Activated T-helper 1 cell treated with Interleukin-2 at 50 U/mL for 16 hours (primary cell): ENCODE measurements at places on chromosomes 7 and 10.

DNA sequence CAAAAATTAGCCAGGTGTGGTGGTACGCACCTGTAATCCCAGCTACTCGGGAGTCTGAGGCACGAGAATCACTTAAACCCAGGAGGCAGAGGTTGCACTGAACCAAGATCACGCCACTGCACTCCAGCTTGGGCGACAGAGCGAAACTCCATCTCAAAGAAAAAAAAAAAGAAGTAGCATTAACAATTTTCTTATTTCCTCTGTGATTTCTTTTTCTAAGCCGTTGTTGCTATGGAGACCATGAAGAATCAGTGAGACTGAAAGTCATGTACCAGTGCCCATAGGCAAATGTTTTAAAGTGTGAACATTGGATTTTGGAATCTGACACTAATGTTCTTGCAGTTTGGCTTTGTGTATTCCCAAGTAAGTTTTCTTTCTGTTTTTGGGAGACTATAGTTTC lies 18.4 kb upstream of the MAP3K8 start:
- no peak for DNase-seq

GRCh38 chr7:98276241-98276761 lies 5.2 kb upstream of the BRI3 start:
- DNase-seq: no peak

DNA sequence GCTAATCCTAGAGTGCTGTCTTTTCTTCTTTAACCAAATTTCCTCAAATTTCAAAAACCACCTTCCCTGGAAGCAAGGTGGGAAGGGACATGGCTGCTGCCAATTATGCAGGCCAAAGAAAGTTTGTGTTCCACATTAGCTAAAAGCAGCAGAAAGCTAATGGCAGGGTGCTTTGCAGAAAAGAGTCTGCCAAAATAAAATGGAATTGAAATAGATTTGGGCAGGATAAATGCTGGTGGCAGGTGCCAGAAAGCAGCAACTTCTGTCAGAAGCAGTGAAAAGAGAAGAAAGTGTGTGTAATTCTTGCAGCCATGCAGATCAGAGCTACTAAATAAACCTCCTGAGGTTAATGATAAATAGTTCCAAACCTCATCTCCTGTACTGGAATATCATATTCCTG lies 275.5 kb downstream of the ABCA13 start:
- no peak for DNase-seq

DNA sequence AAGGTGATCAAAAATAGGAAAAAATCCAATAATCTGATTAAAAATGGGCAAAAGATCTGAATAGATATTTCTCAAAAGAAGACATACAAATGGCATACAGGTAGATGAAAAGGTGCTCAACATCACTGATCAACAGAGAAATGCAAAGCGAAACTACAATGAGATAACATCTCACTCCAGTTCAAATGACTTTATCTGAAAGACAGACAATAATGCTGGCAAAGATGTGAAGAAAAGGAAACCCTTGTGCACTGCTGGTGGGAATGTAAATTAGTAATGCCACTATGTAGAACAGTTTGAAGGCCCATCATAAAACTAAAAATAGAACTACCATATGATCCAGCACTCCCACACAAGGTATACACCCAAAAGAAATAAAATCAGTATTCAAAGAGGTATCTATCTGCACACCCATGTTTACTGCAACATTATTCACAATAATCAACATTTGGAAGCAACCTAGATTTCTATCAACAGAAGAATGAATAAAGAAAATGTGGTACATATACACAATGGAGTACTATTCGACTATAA lies 85.0 kb downstream of the LRRN3 start:
- no peak for DNase-seq

DNA sequence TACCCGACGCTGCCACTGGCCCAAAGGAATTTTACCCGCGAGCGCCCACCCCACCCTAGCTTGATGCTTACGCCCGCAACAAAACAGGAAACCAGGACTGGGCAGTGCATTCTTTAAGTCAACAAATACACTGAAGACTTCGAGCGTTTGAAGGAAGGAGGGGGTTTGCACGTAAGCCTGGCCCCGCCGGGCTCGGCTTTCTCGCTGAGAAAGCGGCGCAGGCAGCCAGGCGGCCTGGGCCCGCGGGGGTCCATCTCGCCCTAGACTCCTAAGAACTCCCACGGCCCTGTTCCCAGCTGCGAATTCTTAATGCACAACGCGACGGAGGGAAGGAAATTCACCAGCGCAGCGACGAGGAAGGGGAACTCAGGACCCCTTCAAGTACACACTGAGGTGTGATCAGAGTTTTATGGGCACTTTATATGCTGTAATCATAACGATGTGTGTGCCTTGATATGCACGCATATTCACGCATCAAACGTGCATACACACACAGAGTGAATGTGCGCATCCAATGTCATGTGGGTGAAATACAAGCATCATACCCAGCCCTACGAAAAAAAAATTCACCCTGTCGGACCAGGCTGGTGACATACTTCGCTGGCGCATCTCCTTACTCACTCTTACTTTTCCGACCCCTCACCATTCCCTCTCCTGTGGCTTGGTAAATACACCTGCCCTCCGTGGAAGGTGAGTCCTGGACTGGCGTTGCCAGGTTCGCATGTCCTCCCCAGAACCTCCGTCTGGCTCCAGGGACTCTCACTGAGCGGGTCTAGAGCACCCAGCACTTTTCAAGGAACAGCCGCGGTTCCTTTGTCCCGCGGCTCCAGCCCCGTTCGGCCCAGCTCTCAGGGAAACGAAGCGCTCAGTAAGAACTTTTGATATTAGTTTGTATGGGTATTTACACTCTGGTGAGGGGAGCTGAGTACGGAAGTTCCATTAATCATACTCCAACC lies 5.7 kb upstream of the HOXA13 start:
- DNase-seq: no peak

DNA sequence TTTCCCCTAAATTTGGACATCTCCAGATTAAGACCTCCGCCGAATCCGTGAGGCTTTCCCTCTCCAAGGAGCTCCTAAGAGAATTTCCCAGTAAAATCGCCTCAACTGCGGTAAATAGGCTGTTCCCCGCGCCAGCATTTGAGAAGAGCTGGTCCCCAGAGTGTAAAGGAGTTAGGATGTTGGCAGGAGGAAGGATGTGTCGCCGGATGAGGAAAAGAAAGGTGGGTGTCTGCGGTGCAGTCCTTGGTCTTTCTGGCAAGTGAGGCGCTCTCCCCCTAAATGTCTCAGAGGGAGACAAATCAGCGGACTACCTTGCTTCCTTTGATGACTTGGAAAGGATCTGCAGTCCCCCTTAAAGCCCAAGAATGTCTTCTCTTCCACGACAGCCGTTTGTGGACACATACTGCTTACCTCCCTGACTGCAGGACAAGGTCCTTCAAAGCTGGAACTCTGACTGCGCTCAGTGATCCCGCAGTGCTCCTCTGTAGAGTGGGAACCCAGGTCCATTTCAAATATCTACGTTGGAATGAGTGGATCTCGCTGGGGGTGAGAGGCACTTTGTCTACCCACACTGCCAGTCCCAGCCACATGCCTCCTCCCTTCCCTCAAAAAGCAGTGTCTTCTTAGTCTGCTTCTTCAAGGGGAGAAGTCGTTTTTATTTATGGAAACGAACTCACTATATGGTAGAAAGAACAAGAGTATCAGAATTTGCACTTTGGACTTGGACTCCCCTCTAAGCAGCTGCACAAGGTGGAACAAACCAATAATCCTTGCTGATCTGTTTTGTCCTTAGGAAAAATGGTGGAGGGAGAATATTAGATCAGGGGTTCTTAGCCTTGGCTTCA lies 1.1 kb upstream of the DLG5 start:
- no peak for DNase-seq

DNA sequence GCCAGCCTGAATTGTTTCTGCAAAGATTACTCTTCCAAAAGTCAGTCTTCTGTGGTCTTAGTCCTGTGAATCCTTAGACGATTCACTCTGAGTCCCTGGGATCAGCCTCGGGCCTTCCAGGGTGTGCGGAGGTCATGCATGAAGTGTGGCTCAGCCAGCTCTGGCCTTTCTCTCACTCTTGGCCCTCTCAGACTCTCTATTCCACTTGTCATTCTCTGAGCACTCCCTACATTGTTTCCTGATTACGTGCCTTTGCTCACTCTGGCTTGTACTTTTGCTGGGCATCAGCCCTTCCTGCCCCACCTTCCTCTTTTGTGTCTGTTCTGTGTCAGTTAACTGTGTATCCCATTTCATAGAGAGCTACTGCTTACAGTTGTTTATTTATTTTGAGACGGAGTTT lies 36.0 kb downstream of the CCNY start:
- no peak for DNase-seq

GRCh38 chr7:23332910-23333612 lies 33.9 kb downstream of the MALSU1 start:
- DNase-seq: no peak

GRCh38 chr7:74051193-74051592 lies 23.2 kb downstream of the ELN start:
- no peak for DNase-seq

- DNase-seq: no peak
These were observed 31.0 kb downstream of the NUP42 start for GRCh38 chr7:23212841-23213240.

GRCh38 chr7:30765408-30765807 lies 5.8 kb upstream of the MINDY4 start:
- DNase-seq: no peak

DNA sequence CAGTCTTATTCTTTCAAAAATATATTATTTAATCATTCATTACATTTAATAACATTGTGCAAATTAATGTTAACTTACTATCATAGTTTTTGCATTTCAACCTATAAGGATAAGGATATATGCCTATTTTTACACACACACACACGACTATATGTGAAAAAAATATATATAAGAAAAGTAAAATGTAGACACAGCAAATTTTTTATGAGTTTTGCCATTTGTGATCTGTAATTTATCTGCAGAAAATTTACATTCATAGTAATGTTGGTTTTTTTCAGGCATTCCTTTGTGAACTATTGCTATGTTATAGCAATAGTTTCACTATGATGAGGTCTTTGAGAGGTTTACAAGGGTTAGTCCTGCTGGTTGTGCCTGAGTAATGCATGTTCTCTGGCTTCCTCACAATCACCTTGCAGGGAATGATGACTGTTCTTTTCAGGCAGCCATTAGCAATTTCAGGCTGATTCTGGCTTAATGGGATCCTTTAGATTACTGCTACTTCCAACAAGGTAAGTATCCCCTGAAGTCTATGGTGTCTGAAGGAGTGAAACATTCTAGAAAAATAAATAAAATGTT lies 183.7 kb upstream of the CDK1 start:
- no peak for DNase-seq

GRCh38 chr10:2282202-2282601 lies 544.9 kb upstream of the ADARB2 start:
- no peak for DNase-seq

- DNase-seq: no peak
These were observed 29.6 kb upstream of the ZNF273 start for GRCh38 chr7:64873517-64873916.
